ENCODE measurements at places on chromosomes 11 and 22.

DNA sequence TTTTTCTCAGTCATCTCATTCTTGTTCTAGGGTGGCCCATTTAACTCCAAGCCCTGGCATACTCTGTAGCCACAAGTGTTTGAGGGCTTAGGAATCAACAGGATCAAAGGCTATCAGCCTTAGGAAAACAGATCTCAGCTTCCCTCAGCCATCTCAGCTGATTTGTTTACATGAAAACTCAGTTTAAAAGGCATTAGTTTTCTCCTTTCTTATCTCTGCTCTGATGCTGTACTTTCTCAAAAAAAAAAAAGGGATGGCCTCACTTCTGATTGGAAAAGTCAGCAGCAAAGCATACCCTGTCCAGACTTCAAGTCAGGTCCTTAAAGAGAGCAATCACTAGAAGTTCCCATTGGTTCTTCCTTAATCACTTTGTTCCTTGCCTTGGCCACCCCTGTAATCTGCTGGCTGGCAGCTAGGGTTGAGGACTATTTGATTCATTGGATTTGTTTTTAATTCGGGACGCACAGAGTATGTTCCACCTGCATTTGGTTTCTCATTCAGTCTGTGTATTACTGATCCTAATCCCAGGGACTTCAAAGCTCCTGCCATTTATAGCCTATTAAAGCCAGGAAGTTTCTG, 102.8 kb downstream of the EXT2 start:
- no peak overlapping the region for H3K27ac ChIP-seq
- peaks cover 48% of the 10 kb centered on the region for H3K36me3 ChIP-seq
- H3K4me3 ChIP-seq, result no peak overlapping the region

- H3K36me3 ChIP-seq, result no peaks in the 10 kb centered on the region
- DNase-seq, result no peak
- no peaks in the 10 kb centered on the region for H3K27me3 ChIP-seq
- no peak overlapping the region for H3K4me3 ChIP-seq
These were observed 7.1 kb upstream of the APOBEC3H start for GRCh38 chr22:39089928-39090327.

DNA sequence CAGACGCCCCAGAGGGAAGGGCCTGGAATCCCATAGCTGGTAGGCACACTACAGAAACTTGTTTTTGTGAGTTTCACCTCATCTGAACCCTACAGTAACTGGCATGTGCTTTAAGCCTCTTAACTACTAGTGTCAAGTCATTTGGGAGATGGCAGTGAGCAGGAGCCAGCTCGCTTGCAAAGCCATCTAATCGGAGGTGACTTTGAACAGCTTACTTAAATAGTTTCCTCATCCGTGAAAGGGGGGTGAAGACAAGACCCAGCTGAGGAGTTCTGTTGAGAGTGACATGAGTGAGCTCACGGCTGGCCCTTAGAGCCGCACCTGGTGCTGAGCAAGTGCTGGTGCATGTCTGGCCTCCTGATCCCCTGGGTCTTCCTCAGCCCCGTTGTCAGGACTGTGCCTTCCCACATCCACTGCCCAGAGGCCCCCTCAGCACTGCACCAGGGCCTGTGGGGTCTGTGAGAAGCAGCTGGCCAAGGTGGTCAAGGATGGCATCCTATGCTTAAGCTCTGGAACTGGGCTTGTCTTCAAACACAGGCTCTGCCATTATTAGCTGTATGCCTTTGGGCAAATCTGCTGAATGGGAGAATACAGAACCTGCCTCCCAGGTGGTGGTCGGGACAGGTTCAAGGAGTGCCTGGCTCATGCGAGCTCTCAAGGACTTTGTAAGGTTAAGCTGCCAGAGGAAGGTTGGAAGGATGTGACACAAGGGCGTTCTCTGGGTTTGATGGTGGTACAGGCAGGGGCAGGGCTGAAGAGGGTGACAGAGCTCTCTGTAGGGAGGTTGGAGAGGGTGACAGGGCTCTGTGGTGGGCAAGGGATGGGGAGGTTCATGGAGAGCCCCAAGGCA, 27.3 kb downstream of the INCENP start:
- H3K27me3 ChIP-seq, result no peaks in the 10 kb centered on the region
- no peak overlapping the region for H3K4me3 ChIP-seq
- H3K36me3 ChIP-seq, result peaks cover 73% of the 10 kb centered on the region

GRCh38 chr11:71466358-71466757, 13.4 kb downstream of the NADSYN1 start:
- no peaks in the 10 kb centered on the region for H3K4me1 ChIP-seq
- no peak for DNase-seq
- H3K36me3 ChIP-seq, result no peaks in the 10 kb centered on the region
- H3K27me3 ChIP-seq, result no peaks in the 10 kb centered on the region
- no peak overlapping the region for H3K4me3 ChIP-seq
- H3K27ac ChIP-seq, result no peak overlapping the region

- no peak for DNase-seq
- peaks cover 2% of the 10 kb centered on the region for H3K27me3 ChIP-seq
These were observed at the start of gene PDE2A for GRCh38 chr11:72673943-72674828. Gene PDE2A (minus strand): TSS chr11:72674422. CDS start chr11:72674207, 215 bp downstream.

- no peak overlapping the region for H3K4me3 ChIP-seq
- no peaks in the 10 kb centered on the region for H3K27me3 ChIP-seq
- H3K36me3 ChIP-seq, result no peaks in the 10 kb centered on the region
- H3K27ac ChIP-seq, result no peak overlapping the region
These were observed 638.8 kb upstream of the CCDC90B start for GRCh38 chr11:83924795-83925542.

GRCh38 chr22:36743591-36744412, 32.1 kb downstream of the IFT27 start:
- no peaks in the 10 kb centered on the region for H3K4me1 ChIP-seq
- no peaks in the 10 kb centered on the region for H3K27me3 ChIP-seq
- H3K36me3 ChIP-seq, result no peaks in the 10 kb centered on the region

GRCh38 chr11:10428453-10428852, 26.6 kb upstream of the AMPD3 start:
- H3K4me3 ChIP-seq, result no peak overlapping the region
- DNase-seq, result no peak
- no peaks in the 10 kb centered on the region for H3K27me3 ChIP-seq
- no peak overlapping the region for H3K27ac ChIP-seq
- no peaks in the 10 kb centered on the region for H3K36me3 ChIP-seq
- H3K4me1 ChIP-seq, result no peaks in the 10 kb centered on the region

DNA sequence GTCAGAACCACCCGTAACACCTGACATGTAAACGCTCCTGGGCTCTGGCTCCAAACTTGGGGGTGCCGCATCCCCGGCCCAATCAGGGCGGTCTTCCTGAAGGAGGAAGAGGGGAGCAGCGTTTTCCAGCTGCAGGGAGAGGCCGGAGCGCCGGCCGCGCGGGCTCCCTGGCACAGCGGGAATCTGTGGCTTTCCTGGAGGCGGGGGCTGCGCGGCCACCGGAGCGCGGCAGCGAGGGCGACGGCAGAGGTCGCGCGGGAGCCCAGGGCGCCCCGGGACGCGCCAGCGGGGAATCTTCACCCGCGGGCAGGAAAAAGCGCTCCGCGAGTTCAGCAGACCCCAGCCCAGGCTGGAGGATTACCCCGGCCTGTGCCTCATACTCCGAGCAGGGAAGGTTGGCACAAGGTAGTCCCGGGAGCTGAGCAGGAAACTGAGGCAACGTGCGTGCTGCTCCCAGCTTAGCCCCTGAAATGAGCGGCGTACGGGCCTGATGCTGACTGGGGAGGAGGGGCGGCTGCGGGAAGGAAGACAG, 600 bp upstream of the ESAM start:
- H3K27ac ChIP-seq, result no peak overlapping the region
- H3K27me3 ChIP-seq, result no peaks in the 10 kb centered on the region
- no peaks in the 10 kb centered on the region for H3K4me1 ChIP-seq
- no peak for DNase-seq

DNA sequence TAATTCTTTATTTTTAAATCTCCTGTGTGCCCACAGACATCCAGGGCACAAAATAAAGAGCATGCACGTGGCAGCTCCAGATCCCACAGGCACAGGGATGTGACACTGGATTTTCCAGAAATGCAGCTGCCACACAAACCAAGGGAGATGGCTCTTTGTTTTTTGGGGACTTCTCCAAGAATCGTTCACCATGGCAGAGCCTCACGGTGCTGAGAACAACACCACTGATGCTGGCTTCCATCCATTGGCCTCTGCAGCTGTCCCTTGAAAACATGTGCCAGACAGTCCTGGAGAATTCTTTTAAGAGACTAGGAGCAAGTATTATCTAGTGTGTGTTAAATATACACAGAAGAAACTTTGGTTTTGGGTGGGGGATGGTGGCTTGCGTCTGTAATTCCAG, 108.4 kb upstream of the SLC22A12 start:
- H3K36me3 ChIP-seq, result no peaks in the 10 kb centered on the region
- no peaks in the 10 kb centered on the region for H3K4me1 ChIP-seq
- DNase-seq, result no peak
- no peak overlapping the region for H3K4me3 ChIP-seq

GRCh38 chr11:120400564-120401364, 64.6 kb downstream of the ARHGEF12 start:
- no peak for DNase-seq
- peak overlapping the region; percentile 73 for H3K27ac ChIP-seq
- peaks cover 36% of the 10 kb centered on the region for H3K4me1 ChIP-seq
- no peak overlapping the region for H3K4me3 ChIP-seq
- no peaks in the 10 kb centered on the region for H3K27me3 ChIP-seq

DNA sequence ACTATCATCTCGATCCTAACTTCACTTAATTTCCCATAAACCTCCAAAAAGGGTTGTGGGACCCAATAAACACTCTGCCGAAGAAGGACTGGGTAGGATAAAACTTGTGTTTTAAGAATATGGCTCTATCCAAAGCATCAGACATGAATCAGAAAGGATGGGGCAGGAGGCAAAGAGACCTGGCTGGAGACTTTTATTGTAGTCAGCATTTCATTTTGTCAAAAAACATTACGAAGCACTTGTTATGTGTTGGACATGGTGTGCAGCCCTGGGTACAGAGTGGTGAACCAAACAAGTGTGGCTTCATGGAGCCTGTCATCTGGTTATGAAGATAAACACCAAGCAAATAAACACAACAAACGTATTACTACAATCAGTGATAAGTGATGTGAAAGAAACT, 17.3 kb downstream of the IL10RA start:
- no peaks in the 10 kb centered on the region for H3K36me3 ChIP-seq
- no peaks in the 10 kb centered on the region for H3K4me1 ChIP-seq
- peak overlapping the region; percentile 64 for H3K27ac ChIP-seq
- DNase-seq, result no peak

DNA sequence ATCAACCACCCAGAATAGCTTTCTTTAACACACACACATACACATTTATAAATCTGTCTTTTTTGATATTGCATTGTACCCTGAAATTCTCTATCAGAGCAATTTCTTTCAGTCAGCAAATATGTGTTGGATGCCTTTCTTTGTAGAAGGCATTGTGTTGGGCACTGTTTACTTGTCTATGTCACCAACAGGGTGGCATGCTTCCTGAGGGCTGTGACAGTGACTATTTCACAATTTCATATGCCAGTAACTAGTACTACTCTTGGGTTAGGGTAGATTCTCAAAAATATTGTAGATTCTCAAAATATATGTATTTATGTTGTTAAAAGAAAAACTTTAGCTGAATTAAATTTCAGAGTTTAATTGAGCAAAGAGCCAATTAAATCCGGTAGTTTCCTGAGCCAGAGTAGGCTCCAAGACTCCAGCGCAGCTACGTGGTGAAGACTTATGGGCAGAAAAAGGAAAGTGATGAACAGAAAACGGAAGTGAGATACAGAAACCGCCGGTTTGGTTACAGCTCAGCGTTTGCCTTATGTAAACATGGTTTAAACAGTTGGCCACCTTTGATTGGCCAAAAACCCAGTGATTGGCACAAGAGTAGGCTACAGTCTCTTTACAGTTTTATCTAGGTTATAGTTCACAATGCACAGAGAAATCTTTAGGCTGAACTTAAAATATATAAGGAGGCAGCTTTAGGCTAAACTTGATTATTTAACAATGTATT, 723.3 kb downstream of the NTM start:
- no peak for DNase-seq
- no peaks in the 10 kb centered on the region for H3K27me3 ChIP-seq
- no peaks in the 10 kb centered on the region for H3K36me3 ChIP-seq
- H3K4me1 ChIP-seq, result peaks cover 1% of the 10 kb centered on the region
- H3K27ac ChIP-seq, result no peak overlapping the region

DNA sequence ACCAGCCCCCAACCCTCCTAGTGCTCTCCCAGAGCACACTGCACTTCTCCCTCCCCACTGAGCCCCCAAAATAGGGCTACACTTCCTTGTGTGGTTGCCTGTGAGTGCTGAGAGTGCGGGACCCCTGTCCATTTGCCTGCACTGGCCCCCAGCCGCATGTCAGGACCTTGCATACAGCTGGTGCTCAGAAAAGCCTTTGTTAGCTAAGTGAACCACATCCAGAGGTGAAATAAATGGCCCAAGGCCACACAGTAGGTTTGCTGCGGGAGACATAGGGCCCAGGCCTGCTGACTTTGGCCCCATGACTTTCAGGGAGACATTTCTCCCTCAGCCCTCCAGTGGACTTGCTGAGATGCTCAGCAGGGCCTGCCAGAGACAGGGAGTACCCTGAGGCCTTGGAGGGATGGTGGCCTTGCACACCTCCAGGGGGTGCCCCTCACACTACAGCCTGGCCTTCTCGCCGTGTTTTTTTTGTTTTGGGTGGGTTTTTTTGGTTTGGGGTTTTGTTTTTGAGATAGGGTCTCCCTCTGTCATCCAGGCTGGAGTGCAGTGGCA, 10.2 kb downstream of the SSTR3 start:
- H3K4me1 ChIP-seq, result peaks cover 5% of the 10 kb centered on the region
- no peak overlapping the region for H3K4me3 ChIP-seq

DNA sequence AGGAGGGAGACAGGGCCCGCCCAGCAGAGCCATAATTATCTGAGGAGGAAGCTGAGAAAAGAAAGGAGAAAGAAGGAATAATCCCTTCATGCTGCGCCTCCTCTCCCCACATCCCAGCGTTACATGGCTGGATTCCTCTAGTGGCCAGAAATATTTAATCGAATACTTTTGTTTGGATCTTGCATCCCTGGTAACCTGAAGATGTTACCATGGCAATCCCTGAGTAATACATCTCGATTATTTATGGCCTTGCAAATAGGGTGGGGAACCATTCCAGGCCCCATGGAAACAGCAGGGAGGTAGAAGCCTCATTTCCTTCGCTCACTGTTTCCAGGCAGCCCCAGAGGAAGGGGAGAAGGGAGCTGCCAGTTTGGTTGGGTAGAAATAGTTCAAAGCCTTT, 357.7 kb downstream of the BUD13 start:
- no peaks in the 10 kb centered on the region for H3K36me3 ChIP-seq
- no peaks in the 10 kb centered on the region for H3K4me1 ChIP-seq
- H3K27ac ChIP-seq, result no peak overlapping the region
- DNase-seq, result no peak
- no peak overlapping the region for H3K4me3 ChIP-seq

DNA sequence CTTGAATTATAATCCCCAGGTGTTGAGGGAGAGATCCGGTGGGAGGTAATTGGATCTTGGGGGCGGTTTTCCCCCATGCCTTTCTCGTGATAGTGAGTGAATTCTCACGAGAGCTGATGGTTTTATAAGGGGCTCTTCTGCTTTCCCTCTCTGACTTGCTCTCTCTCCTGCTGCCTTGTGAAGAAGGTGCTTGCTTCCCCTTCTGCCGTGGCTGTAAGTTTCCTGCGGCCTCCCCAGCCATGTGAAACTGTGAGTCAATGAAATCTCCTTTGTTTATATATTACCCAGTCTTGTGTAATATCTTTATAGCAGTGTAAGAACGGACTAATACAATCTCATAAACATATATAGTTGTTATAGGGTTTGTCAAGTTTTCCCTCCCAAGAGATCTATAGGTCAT, 32.8 kb downstream of the KCNE3 start:
- H3K4me1 ChIP-seq, result no peaks in the 10 kb centered on the region
- no peaks in the 10 kb centered on the region for H3K36me3 ChIP-seq
- H3K4me3 ChIP-seq, result no peak overlapping the region
- no peaks in the 10 kb centered on the region for H3K27me3 ChIP-seq
